ENCODE measurements at places on chromosomes 7 and 10.

DNA sequence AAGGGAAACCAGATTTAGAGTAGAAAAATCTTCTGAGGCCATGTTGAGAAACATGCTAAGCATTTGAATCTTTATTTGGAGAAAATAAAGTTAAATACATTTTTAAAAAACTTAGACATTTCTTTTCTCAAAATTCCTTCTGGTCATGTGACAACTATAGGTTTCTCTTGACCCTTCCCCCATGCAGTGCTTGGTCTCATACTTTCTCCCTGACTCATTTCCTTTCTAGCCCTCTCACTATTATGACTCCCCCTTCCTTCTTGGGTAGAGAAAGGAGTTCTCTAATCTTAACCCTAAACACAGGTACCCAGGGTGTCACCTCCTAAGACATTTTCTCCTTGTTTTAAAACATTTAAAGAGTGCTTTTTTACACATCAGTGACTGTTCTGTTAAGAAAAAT is 179.5 kb upstream of the TMEM106B start:
- peak; percentile 5 for DNase-seq

- no peak for DNase-seq
These were observed 3.1 kb downstream of the RGS10 start for GRCh38 chr10:119539359-119539825.

GRCh38 chr10:69428165-69428564 is 11.4 kb upstream of the TACR2 start:
- no peak for DNase-seq

DNA sequence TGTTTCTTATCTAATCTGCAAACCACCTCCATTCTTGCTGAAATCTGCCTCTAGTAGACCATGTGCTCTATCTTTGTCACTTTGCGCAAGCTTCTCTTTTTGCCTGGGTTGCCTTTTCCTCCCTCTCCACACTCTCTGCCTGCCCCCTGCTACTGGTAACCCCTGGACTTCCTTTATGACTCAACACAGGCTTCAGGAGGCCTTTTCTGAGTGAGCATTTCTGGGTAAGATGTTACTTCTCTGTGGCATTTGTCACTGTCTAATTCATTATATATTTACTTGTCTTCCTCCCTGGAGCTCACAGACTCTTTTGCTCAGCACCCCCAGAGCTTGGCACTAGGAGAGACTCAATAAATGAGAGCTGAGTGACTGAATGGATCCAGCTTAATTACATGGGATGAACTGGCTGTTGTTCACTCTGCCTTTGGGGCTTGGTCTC is 8.4 kb downstream of the GOLGA7B start:
- no peak for DNase-seq

GRCh38 chr7:17660116-17660515 is 280.2 kb downstream of the SNX13 start:
- peak; percentile 47 for DNase-seq

- DNase-seq = peak; percentile 55
These were observed 11.7 kb downstream of the AASS start for GRCh38 chr7:122132341-122132740.

DNA sequence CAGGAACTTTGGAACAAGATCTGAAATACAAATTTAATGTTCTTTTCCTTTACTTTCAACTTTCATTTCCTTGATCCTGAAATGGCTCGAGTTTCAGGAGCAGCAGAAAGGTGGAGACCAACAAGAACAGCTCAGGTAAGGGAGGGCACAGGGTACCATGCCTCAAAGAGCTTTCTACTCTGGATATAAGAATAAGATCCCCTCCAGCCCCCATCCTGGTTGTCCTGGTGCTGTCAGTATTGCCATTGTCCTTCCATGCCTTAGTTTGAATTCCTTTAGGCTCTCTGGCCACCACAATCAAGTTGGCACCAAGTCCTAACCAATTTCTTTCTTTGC is 12.5 kb upstream of the CALU start:
- no peak for DNase-seq

GRCh38 chr10:17645621-17646345 is 1.8 kb downstream of the STAM start:
- DNase-seq = no peak

GRCh38 chr10:45673074-45673648 is 589 bp upstream of the ZFAND4 start:
- no peak for DNase-seq

- DNase-seq = no peak
These were observed 48.8 kb downstream of the PITRM1 start for GRCh38 chr10:3123571-3124411.

- no peak for DNase-seq
These were observed 14.0 kb downstream of the SLC29A4 start for GRCh38 chr7:5296611-5297226.

- DNase-seq = no peak
These were observed 39.2 kb upstream of the LRRC17 start for GRCh38 chr7:102873470-102874165.

DNA sequence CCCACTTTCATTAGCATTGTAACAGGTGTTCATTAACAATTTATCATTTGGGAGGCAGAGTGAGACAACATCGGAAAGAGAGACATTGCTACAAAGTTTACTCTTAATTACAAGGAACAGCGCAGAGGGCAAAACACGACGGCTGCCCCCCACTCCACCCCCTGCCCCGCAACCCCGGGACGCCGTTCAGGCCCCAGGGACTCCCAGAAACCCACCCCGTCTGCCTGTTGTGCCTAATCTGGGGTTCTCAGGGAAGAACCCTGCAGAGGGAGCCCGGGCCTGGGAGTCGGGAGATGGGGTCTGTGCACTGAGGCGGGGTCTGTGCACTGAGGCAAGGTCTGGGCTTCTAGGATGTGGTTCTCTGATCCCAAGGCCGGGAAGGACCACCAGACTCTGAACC is 25.2 kb downstream of the UNCX start:
- DNase-seq = no peak

DNA sequence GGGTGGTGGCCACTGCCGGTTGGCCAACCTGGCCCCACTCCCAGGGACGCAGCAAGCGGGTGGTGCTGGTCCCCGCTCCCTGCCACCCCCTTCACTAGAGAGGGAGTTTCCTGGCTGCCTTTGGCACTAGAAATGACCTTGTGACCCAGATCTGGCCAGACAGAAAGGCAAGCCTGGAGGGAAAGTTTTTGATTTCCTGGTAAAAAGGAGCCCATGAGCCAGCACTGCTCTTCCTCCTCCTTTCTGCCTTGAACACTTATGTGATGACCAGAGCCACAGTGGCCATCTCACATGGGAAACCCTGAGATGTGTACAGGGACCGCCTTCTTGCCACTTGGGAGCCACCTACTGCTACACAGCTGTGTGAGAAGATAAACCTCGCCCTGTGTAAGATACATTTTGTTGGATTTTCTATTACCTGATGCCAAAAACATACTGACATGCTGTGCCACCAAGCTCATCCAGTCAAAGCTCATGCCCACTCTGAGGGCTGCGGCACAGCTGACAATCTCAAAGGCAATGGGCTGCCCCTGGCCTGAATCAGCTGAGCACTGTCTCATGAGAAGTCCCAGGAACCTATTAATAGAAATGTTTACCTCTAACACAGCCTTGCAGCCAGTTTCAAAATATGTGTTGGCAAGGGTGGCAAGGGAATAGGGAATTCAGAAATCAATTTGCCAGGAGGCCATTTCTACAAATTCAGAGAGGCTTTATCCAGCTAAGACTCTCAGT is 94.0 kb downstream of the CYTH3 start:
- no peak for DNase-seq

GRCh38 chr7:27784399-27785053 is 44.6 kb downstream of the TAX1BP1 start:
- peak; percentile 51 for DNase-seq

- no peak for DNase-seq
These were observed 291.1 kb upstream of the LYZL1 start for GRCh38 chr10:28997734-28998133.

DNA sequence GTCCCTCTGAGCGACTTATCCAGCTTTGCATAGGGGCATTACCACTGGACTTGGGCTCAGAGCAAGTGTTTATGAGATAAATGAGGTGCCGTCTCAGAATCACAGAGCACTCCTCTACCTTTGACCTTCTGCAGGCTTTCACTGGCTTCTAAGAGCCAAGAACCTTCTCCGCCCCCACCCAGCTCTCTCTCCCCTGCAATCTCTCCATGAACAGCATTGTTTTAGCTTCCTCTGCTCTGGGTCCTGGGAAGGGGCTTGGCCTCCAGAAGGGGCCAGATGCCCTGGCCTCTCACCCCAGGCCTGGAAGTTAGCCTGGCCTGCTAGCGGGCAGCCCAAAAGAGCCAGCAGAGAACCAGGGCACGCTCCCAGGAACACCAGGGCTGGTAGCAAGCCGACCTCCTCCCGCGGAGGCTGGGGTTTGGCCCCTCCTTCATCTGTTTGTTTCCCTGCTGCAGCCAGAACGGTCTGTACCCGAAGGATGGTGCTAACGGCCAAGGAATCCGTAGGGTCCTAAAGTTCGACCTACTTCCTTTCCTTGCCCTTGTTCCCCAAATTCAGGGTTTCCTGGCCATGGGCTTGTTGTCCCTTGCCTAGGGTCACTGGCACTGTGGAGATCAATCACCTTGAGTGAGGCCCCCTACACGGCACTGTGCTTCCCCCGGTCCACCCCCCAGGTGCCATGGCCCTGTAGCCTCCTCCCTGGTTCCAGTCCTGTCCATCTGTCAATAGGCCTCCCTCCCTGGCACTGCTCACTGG is 18.7 kb upstream of the DDIT4 start:
- peak; percentile 88 for DNase-seq

- DNase-seq = no peak
These were observed 242.6 kb downstream of the CNTNAP2 start for GRCh38 chr7:146359176-146359575.

- DNase-seq = no peak
These were observed 38.5 kb downstream of the PYROXD2 start for GRCh38 chr10:98376485-98376884.

DNA sequence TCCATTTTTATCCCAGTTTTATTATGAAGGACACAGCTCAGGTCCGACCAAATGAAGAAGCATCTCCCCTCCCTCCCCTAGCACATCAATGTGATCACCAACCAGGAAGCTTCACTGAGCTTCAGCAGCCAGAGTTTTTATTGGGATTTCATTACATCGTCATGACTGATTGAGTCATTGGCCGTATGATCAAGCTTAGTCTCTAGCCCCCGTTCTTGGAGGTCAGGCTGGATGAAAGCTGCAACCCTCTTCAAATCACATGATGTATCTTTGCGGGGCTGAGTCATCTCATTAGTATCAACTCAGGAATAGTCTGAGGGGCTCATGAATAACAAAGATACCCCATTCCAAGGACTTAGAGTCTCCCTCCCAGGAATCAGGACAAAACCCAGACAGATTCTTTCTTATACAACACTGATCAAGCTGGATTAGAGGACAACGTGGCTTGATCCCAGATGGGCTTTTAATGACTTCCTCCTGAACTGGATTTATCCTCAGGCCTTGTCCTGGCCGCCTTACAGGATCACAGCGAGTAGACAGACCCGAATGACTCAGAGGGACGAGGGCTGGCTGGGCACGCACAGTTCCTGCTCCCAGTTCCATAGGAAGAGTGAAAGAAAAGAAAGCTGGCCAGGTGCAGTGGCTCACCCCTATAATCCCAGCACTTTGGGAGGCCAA is 14.5 kb downstream of the LIMK1 start:
- DNase-seq = peak; percentile 94

DNA sequence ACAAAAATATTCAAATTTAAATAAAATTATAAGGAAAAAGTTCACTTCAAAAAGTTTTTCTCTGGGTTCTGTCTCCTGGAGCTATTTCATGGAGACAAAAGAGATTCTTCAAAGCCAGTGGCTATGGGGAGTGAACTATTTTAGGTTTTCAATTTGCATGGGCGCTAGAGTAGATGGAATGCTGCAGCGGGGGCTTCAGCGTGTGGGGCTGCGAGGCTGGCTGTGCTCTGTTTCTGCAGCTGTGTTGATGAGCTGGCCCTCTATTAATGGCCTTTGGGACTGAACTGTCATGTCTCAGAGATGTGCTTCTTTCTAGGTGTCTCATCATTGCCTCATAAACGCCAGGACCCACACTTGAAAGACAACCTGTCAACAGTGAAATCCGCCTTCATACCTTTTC is 108.4 kb upstream of the NPY start:
- no peak for DNase-seq

DNA sequence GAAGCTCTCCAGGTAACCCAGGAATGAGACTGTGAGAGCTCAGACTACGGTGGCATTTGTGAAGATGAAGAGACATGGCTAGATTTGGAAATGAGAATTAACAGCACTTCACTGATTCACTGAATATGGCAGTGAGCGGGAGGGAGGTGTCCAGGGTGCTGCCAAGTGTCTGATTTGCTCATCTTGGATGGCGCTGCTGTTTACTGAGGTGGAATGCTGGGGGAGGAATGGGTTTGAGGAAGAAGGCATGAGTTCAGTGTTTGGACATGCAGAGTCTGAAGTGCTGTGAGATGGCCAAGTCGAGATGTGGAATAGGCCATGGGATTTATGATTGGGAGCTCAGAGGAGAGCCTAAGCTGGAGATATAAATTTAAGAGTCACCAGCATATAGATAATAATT is 437.1 kb upstream of the NPVF start:
- peak; percentile 13 for DNase-seq

DNA sequence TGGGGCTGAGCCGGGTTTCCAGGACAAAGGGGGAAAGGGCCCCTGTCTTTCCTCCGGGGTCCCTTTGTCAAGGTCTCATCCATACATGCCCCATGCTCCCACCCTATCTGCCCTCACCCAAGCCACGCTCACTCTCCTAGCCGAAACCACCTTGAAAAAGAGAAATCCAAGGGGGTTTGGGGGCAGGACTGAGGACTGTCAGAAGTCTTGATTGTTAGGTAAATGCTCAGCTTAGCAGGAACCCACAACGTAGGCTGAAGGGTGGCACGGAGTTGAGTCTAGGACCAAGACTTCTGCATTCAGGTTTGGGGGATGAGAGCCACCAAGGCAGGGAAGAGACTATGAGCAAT is 719 bp upstream of the PGAM2 start:
- DNase-seq = no peak

GRCh38 chr10:126073606-126074005 is 177.2 kb downstream of the FANK1 start:
- DNase-seq = peak; percentile 23

DNA sequence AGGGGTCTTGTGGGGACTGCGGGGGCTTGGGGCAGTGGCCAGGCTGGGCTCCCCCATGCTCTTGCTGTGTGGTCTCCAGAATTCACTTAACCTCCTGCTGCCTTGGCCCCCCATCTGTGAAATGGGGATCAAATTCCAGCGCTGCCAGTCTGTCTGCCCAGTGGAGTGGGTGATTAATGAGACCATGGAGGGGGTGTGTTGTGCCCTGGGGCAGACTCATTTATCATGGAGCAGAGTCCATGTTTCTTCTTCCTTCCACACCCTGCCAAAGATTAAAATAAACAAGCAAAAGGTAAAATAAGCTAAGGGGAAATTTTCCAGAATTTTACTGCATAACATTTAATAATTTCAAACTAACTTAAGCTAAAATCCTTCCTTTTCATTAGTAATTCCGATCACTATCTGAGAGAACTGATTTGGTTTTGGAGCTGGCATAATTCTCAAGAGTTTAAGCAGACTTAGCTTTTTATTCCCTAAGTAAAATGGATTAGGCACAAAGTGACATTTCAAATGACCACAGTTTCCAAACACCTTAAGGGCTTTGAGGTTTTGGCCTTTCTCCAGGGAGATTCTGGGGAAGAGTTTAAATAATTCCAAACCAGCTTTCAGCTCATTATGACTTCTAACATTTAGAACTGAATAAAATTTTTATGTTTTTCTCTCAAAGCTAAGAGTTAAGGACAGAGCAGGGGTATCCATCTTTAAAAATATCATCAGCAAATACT is 211.9 kb downstream of the CXCL12 start:
- no peak for DNase-seq
